Right kidney (tissue), 9 donors: ENCODE measurements at places on chromosomes 11 and 22.

DNA sequence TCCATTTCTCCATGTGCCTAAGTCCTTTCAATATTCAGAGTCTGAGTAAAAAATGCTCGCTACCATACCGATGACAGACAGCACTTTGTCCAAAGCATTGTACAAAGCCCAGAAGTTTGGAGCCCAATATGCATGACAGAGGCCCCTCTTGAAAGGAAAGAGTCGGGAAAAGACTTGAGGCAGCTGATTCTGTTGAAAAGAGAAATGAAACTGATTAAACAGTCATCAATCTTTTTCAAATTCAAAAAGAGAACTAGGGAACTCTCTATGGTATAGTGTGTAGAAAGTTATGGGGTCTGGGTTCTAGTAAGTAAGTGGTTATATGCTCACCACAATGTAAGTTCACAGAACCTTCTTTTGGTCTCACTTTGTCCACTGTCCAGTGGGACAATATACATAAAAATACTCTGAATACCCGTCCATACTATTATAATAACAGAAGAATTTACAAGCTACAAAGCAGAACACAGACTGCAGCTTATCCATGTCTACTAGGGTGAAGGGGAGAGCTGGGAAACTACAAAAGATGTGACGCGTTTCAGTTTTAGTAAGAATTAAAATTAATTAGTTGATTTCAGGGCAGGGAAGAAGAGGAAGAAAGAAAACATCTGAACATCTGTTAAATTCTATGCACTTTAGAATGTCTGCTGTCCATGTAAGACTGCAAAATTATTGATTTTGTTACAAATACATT is 26.7 kb downstream of the ALG8 start:
- DNase-seq, result no peak

- DNase-seq, result no peak
Observed at GRCh38 chr11:3609416-3610265, 32.2 kb downstream of the ART5 start.

- no peak for DNase-seq
Observed at GRCh38 chr11:86156397-86156955, 87.6 kb upstream of the PICALM start.

DNA sequence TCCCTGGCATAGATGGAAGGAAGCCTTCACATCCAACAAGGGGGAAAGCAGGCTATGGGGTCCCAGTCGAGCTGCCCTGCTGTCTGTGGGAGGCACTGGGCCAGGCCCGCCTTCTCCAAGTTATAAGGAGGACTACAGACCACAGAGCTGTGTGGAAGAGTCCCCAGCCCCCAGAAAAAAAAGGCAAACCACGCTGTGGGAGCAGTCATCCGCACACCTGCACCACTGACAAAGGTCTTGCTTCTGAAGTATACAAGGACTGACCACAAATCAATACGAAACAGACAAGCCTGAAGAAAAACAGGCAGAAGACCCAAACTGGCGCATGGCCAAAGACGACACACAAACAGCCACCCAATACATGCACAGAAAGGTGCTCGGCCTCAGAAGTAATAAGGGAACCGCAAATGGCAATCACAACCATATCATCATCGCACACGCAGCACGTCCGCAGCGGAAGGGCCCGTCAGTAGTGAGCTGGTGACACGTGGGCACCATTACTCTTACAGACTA is 384.1 kb downstream of the CTTN start:
- DNase-seq, result no peak
